Activated T-helper 2 cell treated with anti-CD3 and anti-CD28 coated beads, Interferon-gamma antibody, Interleukin-2, Interleukin-4, amounts not matched to agents 10 μg/mL and 5 μg/mL and 100 μg/mL, durations not matched to agents 14 hours and 24 hours and 36 hours (primary cell): ENCODE measurements at places on chromosomes 2 and 18. TPM values are rescaled to one million over a fixed set of nuclear protein-coding genes. Genes with fewer than 3 reads are reported as not detected.

DNA sequence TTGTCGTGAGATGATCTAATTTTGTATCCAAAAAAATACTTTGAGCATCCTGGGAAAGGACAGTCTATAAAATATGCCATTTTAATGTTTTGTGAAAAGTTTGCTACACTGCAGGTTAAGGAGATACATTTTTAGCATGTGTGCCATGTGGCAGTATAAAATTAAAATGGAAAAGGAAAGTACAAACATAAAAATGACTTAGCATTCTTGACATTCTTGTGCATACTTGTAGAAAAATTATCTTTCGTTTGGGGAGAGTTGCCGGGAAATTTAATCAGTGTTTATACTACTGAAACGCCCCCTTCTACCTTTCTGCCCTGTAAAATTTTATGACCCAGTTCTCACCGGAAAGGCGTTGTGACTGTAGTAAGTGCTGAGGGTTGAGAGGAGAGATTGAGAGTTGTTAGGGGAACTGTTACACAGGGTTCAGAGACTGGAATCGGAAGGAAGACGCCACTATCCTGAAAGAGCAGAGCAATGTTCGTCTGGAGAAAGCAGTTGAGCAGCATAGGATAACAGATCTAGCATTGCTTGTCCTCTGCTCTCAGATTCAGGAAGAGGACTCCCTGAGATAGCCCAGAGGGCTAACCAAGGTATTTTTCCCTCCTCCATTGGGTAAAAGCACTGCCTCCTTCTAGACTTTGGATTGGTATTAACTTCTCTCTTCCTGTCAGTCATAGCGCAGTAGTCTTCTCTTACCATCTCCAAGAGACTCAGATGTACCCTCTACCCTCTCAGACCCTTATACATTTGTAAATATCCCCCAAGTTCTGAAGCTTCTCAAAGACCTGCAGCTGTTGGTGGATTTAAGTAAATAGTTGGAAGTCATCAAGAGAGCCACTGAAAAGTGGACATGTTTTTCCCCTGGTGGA, 2.7 kb downstream of the CDH20 start:
- H3K4me1 ChIP-seq = no peaks in the 10 kb centered on the region
- H3K4me3 ChIP-seq = no peak overlapping the region
- no peak overlapping the region for H3K27ac ChIP-seq
- H3K36me3 ChIP-seq = no peaks in the 10 kb centered on the region
- H3K27me3 ChIP-seq = peaks cover 28% of the 10 kb centered on the region

Gene RTKN
- total RNA-seq = 2.2 and 3.9 TPM in 2 replicates

Gene MTX2
- 26.0 and 26.2 TPM in 2 replicates for total RNA-seq

DNA sequence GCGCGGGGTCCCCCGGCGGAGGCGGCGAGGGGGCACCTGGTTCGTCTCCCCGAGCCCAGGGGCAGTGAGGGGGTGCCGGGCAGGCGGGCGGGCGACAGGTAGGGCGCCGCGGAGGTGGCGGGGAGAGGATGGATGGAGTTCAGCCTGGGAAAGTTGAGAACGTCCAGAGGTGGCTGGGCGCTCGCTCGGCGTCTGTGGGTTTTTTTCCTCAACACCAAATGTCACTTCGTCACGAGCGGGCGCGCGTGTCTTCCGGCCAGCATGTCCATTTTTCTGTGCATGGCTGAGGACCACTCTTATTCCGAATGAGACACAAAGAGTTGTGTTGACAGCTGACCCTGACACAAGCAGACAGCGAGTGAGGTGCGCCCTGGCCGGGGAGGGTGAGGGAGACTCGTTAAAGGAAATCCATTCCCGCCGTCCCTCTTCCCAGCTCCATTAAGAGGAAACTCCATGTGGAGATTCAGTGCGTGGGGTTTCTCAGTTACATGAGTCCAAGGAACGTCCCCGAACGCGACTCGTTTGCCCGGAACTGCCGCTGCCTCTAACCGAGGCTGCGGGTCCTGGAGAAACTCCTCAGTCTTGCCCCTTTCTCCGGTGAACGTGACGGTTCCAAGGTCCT, 859 bp downstream of the GREB1L start:
- H3K27me3 ChIP-seq = peaks cover 59% of the 10 kb centered on the region
- H3K4me1 ChIP-seq = no peaks in the 10 kb centered on the region
- no peak overlapping the region for H3K4me3 ChIP-seq
- DNase-seq = no peak
- no peaks in the 10 kb centered on the region for H3K36me3 ChIP-seq

DNA sequence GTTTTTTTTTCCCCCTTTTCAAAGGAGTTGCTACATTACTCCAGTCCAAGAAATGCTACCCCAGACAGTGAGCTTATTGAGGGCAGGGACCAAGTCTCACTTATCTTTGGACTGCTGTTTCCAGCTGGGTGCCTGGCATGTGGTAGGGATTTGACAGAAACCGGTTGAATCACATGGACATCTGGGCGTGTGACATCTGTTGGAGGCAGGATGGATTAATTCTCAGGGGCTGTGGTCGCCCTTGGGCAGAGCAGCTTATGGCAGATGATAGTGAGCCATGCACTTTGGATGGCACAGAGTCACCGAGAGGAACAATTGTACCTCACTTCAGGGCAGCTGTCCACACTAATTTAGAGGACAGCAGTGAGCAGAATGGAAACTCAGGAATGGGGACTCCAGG, 254.6 kb upstream of the ID2 start:
- peaks cover 28% of the 10 kb centered on the region for H3K4me1 ChIP-seq
- H3K4me3 ChIP-seq = no peak overlapping the region
- peaks cover 3% of the 10 kb centered on the region for H3K36me3 ChIP-seq
- H3K27ac ChIP-seq = no peak overlapping the region
- no peak for DNase-seq
